Non-pigmented ciliary epithelial cell (primary cell): ENCODE measurements at places on chromosomes 13 and 19.
A peak's percentile ranks its signal among the peaks of the same experiment; 100 is the strongest.

DNA sequence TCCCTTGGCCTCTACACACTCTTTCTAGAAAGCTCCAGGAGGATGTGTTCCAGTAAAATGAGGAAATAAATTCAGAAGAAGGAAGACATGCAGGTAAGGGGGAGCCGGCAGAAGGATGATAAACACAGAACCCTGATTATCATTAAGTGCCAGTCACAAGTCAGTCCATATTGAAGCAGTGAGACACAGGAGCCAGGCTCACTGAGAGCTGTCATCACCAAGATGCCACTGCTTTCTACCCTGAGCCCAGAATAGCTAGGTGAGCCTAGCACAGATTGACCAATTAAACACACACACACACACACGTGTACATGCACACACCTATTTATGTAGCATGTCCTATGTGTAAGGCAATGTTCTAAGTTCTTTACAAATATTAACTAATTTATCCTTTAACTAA, 211.4 kb upstream of the IPO5 start:
- no peak for DNase-seq

- DNase-seq = no peak
Measured at GRCh38 chr19:3270902-3271301, 46.4 kb downstream of the CELF5 start.

GRCh38 chr13:109159650-109160309, 530.4 kb downstream of the MYO16 start:
- no peak for DNase-seq

DNA sequence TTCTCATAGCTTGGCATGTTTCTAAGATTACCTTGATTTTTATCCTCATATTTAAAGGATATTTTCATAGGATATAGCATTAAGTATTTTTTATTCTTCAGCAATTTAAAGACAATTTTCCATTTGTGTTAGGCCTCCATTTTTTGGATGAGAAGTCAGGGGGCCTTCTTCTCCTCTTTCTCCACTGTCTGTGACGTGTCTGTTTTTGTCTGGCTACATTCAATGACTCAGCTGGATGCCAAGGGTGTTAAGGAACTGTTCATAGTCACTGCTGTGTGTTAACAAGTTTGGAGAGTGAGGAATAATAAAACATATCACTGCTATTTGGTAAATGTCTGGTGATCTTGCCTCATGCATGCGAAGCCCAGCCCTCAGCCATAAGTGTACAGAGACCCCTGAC, 36.4 kb downstream of the ZNF582 start:
- no peak for DNase-seq

DNA sequence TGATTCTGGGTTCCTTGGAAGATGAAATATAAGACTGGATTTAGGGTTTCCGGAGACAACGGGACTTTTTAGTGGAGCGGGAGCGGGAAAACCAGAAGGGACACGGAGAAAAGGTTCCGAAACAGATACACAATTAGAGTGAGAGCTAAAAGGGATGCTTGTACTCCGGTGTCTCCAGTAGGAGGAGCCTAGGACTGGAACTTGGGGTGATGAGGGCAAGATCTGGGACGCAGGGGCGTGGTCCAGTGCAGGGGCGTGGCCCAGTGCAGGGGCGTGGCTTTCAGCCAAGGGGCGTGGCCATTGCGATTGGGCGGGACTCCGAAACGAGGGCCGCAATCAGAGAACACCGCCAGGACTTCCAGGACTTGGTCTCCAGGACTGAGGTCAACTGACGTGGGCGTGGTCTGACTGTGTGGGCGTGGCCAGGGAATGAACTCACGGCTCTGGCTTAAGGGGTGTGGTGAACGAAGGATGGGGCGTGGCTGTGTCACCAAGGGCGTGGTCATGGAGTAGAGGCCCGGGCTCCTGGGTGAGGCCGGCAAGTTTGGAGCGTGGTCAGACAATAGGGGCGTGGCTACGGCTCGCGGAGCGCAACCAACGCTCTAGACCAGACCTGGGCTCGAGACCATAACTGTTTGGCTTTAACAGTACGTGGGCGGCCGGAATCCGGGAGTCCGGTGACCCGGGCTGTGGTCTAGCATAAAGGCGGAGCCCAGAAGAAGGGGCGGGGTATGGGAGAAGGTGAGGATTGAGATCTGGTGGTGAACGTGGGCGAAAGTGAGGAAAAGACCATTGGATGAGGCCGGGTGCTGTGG, at the start of gene DKKL1:
Gene DKKL1 (plus strand): TSS at position 610 of the 815 bp plus-strand sequence. CDS start 122 bp downstream, at position 732.
- DNase-seq = peak; percentile 99

DNA sequence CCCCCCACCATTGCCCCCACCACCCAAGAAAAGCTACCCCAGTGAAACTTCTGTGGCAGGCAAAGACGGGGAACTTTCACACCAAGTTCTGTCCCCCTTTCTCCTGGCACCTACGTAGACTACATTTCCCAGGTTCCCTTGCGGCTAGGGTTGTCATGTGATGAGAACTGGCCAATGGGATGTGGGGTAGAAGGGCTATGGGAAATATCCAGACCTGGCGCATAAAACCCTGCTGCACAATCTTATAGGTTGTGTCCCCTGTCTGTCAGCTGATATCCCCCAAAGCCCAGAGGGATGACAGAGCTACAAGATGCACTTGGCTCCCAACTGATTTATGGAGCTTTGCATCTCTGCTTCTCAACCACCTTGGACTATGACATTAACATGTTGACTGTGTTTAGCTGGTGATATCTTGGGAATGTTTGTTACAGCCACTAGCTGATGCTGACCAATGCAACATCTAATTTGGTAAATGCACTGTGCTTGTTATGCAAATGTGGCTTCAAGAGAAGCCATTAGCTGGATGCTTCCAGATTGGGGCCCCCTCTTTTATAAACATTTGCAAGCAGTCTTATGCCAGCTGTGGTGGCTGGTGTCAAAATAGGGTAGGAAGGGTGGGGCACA, 6.1 kb downstream of the SH2D3A start:
- DNase-seq = no peak

- DNase-seq = peak; percentile 94
Measured at GRCh38 chr19:45370410-45371204, at the start of gene ERCC2. ERCC2 (minus strand) TSS chr19:45370573; CDS start chr19:45370540, 33 bp downstream.

- no peak for DNase-seq
Measured at GRCh38 chr19:11756965-11757364, 9.8 kb upstream of the ZNF441 start.

- DNase-seq = no peak
Measured at GRCh38 chr13:40164133-40164532, 502.3 kb downstream of the FOXO1 start.

- no peak for DNase-seq
Measured at GRCh38 chr19:7376151-7376852, 27.6 kb downstream of the ARHGEF18 start.

GRCh38 chr19:12838182-12838885, at the start of gene MAST1:
MAST1 (plus strand) TSS chr19:12838515; CDS start chr19:12838573, 58 bp downstream.
- DNase-seq = no peak

DNA sequence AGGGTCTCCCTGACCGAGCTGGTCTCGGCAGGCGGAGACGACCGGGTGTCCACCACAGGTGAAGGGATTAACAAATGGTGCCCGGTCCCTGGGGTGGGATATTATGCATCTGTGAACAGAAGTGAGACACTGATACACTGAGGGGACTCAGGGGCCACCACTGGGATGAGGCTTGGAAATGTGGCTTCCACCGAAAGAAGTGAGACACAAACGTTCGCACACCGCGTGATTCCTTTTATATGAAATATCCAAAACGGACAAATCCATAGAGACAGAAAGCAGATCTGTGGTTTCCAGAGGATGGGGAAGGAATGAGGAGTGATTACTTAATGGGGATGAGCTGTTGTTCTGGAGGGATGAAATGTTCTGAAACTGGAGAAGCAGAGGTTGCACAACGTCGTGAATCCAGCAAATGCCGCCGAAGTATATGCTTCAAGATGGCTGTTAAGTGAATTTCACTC, 47.5 kb downstream of the C13orf46 start:
- DNase-seq = no peak

DNA sequence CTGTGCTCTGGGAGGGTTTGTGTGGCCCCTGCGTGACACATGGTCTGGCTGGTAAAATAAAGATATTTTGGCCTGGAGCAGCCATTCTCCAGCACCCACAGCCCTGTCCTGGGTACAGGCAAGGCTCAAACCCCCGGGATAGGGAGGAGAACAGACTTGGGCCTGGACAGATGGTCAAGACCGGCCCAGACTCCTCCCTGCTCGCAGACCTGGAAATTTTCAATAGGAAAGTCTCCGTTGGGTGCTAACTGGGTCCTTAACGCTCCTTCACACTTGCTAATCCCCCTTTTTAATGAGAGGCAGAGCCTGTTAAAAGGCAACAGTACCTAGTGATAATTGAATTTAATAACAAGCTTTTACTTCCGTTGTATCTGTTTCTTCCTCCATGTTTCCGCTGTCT, 2.5 kb downstream of the PALM start:
- no peak for DNase-seq

GRCh38 chr19:53101518-53101917, 1.7 kb downstream of the ZNF160 start:
- no peak for DNase-seq

- DNase-seq = no peak
Measured at GRCh38 chr13:98094678-98095266, 48.1 kb upstream of the FARP1 start.

- no peak for DNase-seq
Measured at GRCh38 chr19:54100561-54100960, at the start of gene OSCAR. OSCAR (minus strand) TSS chr19:54100803; CDS start chr19:54100792, 11 bp downstream.

DNA sequence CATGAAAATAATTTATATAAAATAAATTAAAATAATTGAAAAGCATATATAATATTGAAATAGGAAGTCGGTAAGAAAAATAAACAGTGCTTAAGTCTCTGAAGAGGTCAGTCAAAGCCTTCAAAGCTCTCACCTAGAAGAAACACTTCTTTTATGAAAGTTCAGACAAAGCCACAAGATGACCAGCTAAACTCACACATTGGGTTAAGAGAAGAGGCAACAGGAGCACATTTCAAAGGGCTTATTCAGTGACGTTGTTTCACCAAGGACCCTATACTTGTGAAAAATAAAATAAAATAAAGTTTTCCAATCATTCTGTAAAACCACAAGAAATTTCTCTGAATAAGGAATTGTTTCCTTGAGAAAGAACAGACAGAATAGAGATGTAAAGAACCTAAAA, 2.5 kb upstream of the ITM2B start:
- DNase-seq = no peak

- DNase-seq = no peak
Measured at GRCh38 chr13:24261566-24261965, 47.8 kb upstream of the C1QTNF9 start.

DNA sequence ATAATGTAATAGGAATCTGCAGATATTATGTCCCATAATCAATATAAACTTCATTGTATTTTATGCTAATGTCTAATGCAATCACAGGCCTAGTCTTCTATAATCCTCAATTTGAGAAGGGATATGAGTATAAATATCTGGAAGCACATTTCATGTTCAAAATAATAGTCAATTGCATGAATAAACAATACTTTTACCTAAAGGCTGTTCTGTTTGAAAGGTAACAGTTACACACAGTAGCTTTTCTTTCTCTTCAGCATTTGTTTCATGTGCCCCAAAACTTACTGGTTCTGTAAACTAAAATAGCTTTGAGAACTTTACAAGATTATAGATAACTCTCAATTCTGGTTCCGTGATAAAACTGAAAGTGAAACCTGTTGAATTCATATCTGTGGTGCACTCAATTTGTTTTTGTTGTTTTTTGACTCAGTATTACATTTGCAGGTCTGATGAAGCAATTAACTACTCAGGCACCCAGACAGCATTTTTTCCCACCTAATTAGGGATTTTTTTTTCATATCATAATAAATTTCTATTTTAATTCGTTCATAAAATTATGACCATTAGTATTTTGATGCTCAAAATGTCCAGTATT, 1193.8 kb downstream of the SLITRK1 start:
- no peak for DNase-seq

- DNase-seq = peak; percentile 53
Measured at GRCh38 chr13:24220086-24220703, 59.7 kb downstream of the SPATA13 start.

GRCh38 chr19:14350302-14350701, 30.9 kb upstream of the ADGRE5 start:
- no peak for DNase-seq

DNA sequence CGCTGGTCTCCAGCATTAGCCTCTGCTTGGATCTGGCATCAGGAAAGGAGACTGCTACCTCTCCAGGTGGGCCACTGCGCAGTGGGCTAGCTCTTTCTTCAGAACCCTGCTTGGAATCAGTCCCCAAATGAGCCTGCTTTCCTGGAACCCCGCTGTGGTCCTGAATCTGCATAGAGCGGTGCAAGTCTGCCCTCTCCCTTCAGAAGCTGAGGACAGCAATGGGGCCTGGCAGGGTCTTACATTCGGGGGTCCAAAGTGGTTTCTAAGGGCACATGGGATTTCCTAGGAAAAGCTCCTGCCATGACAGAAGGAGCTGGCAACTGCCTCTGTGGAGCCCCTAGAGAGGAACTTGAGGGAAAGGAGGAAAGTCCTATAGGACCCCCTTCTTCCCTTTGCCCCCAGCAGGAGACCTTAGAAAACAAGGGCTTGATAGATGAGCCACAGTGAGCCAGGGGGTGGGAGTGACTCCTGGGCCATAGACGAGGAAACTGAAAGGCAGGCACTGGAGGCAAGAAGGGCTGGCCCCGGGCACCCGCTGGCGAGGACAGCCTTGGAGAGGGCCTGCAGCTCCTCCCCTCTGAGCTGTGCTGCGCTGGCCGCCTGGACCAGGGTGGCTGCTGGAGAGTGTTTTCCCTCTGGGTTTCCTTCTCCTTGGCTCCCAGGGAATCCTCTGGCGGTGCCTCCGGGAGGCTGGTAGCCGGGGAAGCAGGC, 1.4 kb upstream of the VSTM2B start:
- no peak for DNase-seq

- no peak for DNase-seq
Measured at GRCh38 chr19:34345947-34346351, 19.0 kb upstream of the GPI start.

DNA sequence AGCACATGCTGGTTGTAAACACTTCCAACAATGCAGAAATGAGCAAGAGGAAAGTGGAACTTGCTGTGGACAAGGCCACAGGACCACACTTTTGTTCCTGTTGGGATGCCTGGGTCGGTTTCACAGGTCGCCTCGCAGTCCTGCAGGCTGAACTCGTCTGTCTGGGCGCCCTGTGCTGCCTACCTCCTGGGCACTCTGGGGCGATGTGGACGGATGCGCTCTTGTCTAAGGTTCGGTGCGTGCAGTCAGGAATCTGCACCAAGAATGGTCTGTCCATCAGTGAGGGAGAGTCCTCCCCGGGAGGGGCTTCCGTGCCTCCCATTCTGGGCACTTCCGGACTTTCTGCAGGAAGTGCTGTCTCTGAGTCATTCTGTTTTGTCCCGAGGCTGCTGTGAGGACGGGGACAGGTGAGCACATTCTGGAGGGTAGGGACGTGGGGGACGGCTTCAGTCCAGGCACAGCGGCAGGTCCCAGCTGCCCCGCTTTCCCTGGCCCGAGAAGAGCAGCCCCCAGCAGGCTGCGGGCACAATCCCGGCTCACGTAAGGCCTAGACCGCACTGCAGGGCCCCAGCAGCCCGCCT, 24.1 kb upstream of the SLITRK1 start:
- no peak for DNase-seq

GRCh38 chr19:54014920-54015560, 23.6 kb downstream of the CACNG6 start:
- no peak for DNase-seq

DNA sequence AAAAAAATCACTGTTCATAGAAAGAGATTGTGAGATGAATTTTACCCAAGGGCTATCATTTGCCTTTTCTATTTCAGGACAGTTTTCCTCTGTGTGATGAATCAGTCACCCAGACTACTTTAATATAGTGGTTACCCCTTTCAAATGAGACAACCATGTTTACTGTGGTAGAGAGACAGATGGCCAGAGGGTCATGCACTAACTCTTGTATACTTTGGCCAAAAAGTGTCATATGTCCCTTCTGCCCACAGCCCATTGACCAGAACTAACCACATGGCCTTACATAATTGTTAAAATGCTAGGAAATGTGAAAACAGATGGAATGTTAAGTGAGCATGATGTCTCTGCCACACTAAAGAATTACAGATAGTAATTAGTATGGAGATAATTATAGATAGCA, 498.7 kb downstream of the DACH1 start:
- no peak for DNase-seq
